Mammary microvascular endothelial cell (primary cell): ENCODE measurements at places on chromosomes 11 and 22. TPM values are rescaled to one million over a fixed set of nuclear protein-coding genes. Genes with fewer than 3 reads are reported as not detected.

Gene ASCL2
- not detected in 2 replicates for total RNA-seq

Gene TMPRSS6
- total RNA-seq, result not detected in 2 replicates

Gene CCDC81
- total RNA-seq, result 0.79 and 1.4 TPM in 2 replicates

Gene TLCD5
- total RNA-seq, result 5.1 and 7.7 TPM in 2 replicates

Gene CASP5
- not detected in 2 replicates for total RNA-seq

Gene NCR3LG1
- 5.0 and 7.2 TPM in 2 replicates for total RNA-seq

Gene SULT4A1
- not detected in 2 replicates for total RNA-seq

Gene NUDT8
- 12.3 and 16.5 TPM in 2 replicates for total RNA-seq

Gene LINC01488
- total RNA-seq, result not detected in 2 replicates

Gene SPTBN2
- total RNA-seq, result 6.3 and 21.5 TPM in 2 replicates

Gene XRCC6
- total RNA-seq, result 431 and 469 TPM in 2 replicates

Gene C22orf31
- not detected in 2 replicates for total RNA-seq

Gene AQP11
- total RNA-seq, result 0.20 and 0.33 TPM in 2 replicates
